Neural crest cell (in vitro differentiated cells): ENCODE measurements at places on chromosomes 7 and 10. TPM values are rescaled to one million over a fixed set of nuclear protein-coding genes. Genes with fewer than 3 reads are reported as not detected.

GRCh38 chr7:39212876-39213275 is 235.2 kb downstream of the POU6F2 start:
- no peak for DNase-seq

- DNase-seq = no peak
Measured at GRCh38 chr7:34175837-34176236, 270.5 kb downstream of the BMPER start.

DNA sequence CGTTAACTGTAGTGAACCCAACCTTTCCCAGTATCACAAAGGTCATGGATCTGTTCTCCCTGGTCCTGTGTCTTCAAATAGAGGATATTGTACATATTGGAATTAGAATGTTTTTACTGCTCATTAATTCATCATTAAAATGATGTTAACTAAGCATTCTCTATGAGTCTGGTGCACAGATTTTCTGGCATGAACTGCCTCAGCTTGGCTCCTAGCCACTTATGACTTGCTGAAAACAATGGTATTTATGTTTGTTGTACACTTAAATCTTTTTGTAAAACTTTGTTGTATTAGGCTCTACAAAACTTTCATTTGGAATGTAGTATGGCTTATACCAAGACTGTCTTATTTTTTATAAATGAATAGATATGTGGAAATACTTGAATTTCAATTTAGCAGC is 329.4 kb downstream of the TFEC start:
- DNase-seq = no peak

DNA sequence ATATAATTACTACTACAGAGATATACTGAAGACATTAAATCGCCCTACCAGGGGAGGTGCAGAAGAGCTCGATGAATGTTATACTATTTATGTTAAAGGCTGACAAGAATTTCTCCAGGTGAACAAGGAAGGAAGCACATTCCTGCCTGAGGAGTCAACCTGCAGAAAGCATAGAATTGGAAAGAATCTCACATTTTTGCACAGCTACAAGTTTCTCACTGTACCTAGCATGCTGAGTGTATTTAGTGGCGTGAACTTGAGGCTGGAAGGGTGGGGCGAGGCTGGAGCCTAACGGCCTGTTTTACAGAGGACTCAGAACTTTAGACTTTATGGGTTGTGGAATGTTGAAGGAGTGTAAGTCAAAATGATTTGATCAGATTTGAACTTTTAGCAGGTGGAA is 373.6 kb upstream of the LRGUK start:
- DNase-seq = no peak

- no peak for DNase-seq
Measured at GRCh38 chr10:125611756-125612155, 71.2 kb downstream of the TEX36 start.

Gene INMT
- total RNA-seq = 0.34 and 0.77 TPM in 2 replicates

Gene ADIRF
- total RNA-seq = not detected in 2 replicates

DNA sequence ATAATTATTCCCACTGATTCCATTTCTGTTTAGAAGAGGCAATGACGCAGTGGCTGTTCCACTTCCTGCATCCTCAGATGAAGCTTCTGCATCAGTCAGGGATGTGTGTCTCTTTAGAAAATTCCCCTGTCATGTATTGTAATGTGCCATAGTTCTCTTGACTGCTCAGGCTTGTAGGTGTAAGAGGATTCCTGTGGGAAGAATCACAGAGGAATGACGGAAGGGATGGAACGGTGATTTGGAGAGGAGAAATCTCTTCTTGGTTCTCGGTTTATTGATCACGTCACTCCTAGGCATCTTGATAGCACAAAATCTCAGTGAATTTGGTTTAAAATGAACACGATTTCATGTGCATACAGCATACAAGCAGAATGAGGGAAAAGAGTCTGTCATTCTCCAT is 69.8 kb upstream of the PRKCQ start:
- no peak for DNase-seq

GRCh38 chr10:22834471-22834870 is 93.4 kb upstream of the ARMC3 start:
- DNase-seq = no peak
